Neural progenitor cell (in vitro differentiated cells): ENCODE measurements at places on chromosomes 1 and 21.

DNA sequence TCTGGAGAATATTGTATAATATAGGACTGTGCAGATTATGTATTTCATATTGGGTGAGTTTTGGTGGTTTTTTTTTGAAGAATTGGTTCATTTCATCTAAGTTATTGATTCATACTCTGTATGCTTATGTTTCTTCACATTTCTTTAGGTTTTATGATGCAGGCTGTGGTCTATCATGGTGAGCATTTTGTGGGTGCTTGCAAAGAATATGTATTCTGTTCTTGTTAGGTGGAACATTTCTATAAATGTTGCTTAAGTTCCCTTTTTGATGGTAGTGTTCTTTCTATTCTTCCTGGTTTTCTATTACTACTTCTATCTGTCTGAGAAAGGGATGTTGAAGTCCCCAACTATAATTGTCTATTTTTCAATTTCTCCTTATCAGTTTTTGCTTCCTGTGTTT is 42.6 kb downstream of the PKN2 start:
- DNase-seq, result no peak

GRCh38 chr1:212769459-212770167 is 22.0 kb downstream of the NSL1 start:
- no peak for DNase-seq

DNA sequence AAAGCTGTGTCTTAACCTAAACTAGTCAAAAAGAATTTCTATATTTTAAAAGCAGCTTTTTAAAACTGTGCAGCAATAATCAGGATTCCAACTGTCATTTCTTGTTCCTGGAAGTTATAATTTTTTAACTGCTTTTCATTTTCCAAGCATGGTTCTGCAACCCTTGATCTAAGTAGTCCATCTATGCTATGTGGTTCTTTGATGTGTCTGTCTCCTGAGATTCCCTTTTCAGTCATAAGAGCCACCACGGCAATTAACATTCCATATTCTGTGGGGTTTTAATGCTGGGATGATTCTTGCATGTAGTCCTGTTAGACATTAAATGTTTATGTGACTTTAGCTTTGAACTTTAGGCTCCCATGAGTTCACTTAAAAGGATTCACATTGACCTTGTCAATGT is 220.4 kb downstream of the TPR start:
- no peak for DNase-seq

DNA sequence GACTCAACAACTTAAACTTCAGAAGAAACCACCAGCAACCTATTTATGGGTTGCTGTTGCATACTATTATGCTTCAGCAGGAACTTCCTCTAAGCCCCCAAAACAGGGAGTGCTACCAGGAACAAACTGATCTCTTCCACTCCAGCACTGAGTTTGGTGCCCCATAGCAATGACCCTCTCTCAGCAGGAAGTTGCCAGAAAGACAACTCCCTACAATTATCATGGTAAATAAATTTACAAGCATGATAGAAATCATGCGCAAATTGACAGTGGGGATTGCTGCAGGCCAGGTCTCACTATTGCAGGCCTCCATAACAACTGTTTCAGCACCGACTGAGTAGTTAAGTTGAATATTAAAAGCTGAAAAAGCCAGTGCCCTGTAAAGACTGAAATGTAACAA is 180.6 kb downstream of the PLA2G4A start:
- DNase-seq, result no peak

DNA sequence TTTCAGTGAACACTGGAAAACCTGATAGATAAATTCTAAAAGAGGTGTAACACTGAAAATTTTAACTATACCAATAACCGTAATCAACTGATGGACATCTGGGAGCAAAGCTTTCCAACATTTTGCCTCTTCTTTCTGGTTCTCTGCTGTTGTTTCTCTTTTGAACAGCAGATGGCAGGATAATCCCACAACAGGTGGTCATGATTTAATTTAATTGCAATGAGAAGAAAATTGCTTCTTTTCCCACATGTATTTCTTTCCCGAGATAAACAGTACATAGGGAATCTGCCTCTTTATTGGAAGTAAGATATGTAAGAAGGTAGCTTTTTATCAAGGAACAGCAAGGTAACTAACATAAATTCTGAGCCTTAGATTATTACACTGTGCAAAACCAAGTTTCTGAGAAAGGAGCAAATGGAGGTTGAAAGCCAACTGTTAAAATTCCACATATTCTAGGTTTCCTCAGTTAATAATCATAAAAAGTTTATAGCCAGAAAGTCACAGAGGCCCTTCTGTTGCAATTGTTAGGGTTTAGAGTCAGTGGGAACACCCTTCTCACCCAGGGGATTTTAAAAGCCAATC is 72.9 kb downstream of the RPS6KA1 start:
- peak; percentile 60 for DNase-seq

- peak; percentile 77 for DNase-seq
These were observed 58.8 kb downstream of the FRRS1 start for GRCh38 chr1:99707535-99708142.

DNA sequence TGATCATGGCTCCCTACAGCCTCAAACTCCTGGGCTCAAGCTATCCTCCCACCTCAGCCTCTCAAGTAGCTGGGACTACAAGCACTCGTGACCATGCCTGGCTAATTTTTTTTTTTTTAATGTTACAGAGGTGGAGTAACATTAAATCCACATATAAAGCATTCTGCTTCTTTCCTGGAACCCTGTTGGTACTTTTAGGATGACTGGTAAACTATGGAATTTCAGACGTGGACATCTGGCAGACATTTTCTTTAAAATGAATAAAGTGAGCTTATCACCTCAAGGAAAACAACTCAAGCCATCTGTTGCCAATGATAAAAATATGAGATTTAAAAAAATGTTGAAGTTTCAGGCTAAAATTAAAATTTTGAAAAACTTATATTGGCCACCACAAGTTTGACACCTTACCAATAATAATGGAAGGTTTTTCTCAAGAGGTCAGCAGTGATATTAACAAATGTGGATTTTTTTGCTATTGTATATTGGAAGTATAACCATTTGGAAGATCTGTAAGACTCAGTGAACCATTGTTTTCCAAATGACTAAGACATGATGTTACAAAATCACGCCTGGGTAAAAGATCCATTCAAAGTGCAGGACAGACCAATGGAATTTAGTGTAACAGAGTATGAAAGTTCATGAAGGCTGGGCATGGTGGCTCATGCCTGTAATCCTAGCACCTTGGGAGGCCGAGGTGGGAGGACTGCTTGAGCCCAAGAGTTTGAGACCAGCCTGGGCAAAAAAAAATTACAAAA is 52.7 kb upstream of the EIF4G3 start:
- no peak for DNase-seq

DNA sequence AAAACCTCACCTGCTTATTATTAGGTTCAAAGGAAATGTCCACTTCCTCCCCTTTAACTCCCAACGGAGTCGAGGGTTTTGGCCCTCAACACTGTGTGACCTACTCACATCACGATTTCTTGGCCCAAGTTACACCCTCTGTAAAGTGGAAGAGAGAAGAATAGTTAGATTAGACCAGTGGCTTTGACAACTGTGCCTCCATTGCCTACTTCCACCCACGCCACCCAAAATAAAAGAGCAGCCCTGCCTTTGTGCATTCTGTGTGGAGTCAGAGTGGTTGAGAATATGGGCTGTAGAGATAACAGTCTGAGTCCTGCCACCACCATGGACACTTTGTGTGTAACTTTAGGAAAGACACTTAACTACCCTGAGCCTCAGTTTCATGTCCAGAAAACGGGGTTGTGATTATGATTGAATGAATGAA is 4.1 kb upstream of the HDGF start:
- DNase-seq, result no peak
